Stimulated activated CD4-positive, alpha-beta T cell treated with anti-CD3 and anti-CD28 coated beads, TNF-alpha, amount 100 ng/mL, for 1 hour (primary cell): ENCODE measurements at places on chromosomes 5 and 9.
A peak's percentile ranks its signal among the peaks of the same experiment; 100 is the strongest.

- DNase-seq = no peak
Measured at GRCh38 chr5:40359093-40359492, 320.6 kb upstream of the PTGER4 start.

DNA sequence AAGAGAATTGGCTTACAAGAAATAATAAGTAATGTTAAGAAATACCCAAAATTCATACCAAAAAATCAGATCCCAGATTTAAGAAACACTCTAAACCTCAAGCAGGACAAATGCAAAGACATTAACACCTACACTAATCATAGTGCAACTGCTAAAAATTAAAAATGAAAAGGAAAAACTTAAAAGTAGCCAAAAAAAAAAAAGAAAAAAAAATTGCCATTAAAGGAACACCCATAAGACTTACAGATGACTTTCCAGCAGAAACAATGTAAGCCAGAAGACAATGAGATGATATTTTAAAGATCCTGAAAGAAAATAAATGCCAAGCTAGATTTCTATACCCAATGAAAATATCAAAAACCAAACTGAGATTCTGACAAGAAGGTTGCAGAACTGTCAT is 101.5 kb downstream of the DENND1A start:
- no peak for DNase-seq

DNA sequence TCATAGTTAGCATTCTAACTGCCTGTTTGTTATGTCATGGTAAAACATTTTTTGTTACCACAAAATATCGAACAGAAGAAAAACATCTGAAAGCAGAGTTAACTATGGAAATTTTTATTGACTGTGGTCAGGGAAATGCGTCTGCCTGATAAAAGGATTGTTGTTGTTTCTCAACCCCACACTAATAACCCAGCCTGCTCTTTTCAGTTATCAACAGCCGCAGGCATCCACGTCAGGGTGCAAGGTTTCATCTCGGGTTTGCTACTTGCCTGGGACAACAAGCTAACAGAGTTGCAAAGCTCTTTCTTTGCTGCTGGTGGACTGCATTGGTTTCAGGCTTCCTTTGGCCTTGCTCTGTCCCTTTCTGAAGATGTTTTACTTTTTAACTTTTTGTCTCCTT is 969.2 kb downstream of the CDH18 start:
- no peak for DNase-seq

DNA sequence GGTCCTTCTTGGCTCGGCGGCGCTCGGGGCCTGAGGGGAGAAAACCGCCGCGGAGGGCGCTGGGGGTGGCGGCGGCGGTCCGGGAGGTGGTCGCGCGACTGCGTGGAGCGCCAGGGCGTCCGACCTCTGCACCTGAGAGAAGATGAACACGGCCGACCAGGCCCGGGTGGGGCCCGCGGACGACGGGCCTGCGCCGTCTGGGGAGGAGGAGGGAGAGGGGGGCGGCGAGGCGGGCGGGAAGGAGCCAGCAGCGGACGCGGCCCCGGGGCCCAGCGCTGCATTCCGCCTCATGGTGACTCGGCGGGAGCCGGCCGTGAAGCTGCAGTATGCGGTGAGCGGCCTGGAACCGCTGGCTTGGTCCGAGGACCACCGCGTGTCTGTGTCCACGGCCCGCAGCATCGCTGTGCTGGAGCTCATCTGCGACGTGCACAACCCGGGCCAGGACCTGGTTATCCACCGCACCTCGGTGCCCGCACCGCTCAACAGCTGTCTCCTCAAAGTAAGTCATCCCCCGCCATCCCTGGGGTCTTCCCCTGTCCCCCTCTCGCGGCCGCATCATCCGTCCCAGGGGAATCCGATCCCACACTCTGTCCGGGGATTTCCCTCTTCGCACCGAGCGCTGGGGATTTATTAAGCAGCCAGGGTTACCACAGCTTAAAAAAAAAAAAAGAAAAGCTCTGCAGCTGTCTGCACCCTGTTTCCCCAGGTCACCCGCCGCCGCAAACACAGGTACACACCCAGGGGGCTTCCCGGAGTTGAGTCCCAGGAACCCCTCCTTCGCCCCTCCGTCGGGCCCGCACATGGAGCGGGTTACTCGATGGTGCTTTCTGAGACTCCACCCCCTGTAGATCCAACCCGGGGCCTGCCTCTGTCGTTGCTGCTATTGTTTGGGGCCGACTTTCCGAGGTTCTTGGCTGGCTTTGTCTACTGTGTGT is at the start of gene GTF3C4:
Gene GTF3C4 (plus strand): TSS at position 8 of the 935 bp plus-strand sequence. CDS start 135 bp downstream, at position 143.
- DNase-seq = peak; percentile 24

GRCh38 chr9:99368341-99369326 is 146.6 kb downstream of the SEC61B start:
- DNase-seq = no peak

DNA sequence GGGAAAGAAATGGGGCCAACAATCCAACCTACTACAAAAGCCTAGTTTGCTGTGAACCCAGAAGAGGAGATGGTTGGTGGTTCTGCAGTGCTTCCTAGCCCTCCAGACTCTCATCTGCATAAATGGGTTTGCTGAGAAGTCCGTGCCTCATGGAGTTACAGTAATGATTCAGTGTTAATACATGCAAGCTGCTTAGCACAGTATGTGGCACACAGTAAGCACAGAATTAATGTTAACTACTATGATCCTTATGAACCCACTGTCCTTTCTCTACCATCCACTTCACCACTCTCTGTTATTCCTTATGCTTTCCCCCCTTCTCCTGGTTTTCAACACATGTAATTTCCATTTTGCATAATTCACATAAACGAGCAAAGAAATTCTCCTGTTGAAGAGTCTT is 100.0 kb downstream of the ACTBL2 start:
- no peak for DNase-seq

DNA sequence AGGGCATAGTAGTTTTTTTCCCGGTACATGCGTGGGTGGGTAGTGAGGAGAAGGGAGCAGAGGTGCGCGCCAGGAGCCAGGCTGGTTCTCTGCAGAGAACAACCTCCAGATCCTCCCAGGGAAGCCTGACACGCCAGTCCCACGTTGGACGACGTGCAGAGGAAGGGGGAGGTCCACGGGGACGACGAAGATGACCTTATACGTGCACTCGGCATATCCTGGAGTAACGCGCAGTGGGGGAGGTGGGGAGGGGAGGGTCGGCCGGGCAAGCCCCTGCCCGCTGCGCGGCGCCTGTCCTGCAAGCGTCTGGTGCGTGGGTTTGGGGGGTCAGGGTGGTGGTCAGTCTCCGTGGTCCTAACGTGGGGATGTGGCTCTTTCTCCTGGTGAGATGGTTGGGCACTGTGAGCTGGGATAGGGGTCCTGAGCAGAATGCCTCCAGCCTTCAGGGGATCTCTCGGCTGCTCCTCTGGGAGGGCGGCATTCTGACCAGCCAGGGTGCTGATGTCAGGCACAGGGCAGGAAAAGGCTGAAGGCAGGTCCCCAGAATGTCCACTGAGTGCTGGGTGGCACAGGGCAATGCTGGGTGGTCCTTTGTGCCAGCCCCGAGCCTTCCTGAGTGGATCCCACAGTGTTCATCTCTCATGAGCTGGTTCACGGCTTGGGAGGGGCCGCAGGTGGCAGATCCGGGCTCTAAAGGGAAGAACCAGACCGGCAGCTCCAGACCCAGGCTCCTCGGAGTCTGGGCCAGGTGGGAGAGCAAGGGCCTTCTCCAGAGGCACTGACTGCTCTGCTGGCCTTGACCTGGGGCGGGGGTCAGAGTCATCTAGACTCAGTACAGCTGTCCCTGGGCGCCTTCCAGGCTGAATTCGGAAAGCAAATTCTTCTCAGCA is 10.5 kb upstream of the SCGB3A1 start:
- DNase-seq = no peak

GRCh38 chr5:15630441-15630840 is 130.5 kb downstream of the FBXL7 start:
- DNase-seq = no peak

GRCh38 chr9:135085830-135086546 is 1.5 kb upstream of the OLFM1 start:
- no peak for DNase-seq

DNA sequence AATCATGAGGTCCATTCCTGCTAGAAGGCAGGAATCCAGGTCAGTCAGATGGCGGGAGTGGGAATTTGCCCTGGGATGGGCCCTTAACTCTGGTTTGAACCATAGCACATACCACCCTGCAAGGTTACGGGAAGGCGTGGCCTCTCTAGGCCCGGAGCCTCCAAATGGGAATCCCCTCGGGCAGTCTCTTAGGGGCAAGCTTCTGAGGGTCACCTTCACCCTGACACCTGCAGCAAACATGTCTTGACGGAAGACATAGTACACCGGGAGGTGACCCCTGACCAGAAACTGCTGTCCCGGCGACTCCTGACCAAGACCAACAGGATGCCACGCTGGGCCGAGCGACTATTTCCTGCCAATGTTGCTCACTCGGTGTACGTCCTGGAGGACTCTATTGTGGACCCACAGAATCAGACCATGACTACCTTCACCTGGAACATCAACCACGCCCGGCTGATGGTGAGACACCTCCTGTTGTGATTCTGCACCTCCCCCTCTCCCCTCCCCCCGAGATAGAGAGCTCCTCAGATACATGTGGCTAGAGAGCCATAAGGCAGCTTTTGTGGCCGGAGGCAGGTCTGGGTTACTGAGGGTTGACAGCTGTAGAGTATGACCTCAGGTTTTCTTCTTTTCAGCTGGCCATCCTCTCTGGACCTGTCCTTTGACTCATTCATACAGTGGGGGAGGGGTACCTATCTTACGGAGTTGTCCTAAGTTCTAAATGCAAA is 957 bp downstream of the PRELID1 start:
- no peak for DNase-seq

DNA sequence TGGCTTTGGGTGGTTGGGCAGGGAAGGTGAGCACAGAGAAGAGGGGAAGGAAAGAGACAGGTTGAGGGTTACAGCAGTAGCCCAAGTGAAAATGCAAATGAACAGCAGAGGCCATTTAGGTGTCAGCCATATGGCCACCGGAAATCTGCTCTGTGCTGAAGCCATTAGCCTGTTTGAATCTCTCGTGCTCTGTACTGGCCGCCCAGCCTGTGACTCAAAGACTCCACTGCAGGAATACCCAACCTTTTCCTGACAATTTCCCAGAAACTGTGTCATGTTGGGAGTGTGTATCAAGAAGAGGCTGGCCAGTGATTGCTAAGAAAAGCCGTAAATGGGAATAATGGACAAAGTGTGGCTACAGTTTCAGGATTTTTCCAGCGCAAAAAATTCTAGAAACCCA is 35.9 kb upstream of the RAI14 start:
- no peak for DNase-seq

GRCh38 chr5:121503111-121503840 is 348.4 kb upstream of the FTMT start:
- DNase-seq = no peak

DNA sequence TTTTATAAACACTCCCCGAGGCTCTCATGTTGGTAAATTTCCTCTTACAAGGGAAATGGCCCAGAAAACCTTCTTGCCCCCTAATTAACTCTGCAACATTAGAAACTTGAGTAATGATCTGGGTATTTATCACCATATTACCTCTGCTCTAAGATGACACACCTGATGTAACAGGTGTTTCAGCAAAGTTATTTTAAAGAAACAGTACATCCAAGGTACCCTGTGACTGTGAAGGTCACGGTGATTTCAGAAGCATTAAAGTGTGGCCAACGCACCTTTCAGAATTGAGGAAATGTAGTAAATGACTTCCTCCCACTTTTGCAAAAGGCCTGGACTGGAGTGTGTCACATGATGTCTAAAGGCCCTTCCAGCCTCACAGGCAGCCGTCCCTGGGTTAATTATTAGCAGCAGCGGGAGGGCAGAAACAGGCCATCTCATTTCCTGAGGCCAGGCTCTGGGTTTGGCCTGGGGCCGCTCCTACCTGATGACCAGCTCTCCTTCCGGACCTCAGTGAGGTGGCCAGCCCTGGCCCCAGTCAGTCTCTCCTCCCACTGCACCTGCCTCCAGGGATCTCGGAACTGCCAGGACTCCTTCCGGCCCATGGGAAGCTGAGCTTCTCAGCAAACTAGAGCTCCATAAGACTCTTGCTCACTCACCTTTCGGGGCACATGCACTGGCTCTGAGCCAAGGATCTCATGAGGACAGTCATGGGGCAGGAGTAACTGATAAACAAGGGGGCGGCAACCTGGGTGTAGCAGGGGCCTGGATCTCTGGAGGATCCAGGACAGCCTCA is 20.7 kb downstream of the PTPN3 start:
- DNase-seq = no peak

DNA sequence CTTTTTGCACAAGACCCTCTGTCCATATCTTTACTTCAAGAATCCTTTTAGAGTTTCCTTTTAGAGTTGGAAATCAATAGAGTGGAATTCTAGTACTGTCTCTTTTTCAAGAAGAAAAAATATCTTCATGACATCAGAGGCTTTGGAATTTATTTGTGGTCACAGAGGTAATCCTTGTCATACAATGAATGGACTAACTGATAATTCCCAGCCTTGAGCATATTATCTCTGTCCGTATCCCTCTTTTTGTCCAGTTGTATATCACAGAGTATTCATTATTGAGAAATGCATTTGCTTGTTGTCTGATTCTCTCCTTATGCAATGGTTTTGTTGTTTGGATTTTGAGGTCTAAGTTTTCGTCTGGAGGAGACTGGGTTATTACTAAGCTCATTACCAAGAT is 82.0 kb upstream of the HAPLN1 start:
- no peak for DNase-seq

- DNase-seq = no peak
Measured at GRCh38 chr5:74851684-74852353, 14.4 kb downstream of the FAM169A start.

DNA sequence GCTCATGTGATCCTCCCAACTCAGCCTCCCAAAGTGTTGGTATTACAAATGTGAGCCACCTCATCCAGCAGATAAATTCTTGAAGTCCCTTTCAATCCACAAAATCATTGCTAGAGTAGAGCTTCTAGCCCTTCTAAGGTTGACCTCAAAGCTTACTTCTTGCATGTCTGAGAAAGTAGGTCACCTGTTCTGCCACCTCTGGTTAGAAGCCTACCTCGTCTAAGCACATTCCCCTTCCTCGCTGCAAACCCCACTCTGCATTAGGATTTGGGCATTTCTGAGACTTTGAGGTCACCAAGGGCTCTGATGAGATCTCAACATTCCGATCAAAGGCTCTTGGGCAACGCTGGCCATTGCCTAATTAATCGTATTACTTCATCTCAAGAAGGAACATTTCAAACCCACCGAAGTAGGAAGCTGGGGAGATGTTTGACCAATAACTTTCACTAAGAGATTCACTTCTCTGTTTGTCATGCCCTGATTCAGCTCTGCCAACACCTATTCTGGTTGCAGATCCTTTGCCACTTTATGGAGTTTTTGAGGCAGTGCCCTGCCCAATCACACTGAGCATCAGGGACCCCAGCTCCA is 8.6 kb downstream of the ADAM19 start:
- no peak for DNase-seq

DNA sequence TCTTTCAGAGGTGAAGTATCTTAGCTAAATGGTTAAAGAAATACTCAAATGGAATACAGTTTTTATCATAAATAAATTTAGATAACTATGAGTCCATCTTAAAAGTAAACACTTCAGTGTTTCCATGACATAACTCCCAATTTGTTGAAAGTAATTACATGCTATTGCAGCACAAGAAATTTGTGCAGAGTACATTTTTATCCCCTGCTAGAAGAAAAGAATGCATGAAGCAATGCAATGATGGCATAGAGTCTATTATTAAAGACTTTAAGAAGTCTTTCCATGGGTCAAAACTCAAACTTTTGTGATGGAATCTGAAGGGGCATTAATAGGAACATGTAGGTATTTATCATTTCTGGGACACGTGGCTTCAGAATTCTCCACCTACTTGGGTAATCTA is 106.6 kb upstream of the DPYSL3 start:
- DNase-seq = no peak
